ENCODE measurements at places on chromosomes 4 and X. TPM values are rescaled to one million over a fixed set of nuclear protein-coding genes. Genes with fewer than 3 reads are reported as not detected.

DNA sequence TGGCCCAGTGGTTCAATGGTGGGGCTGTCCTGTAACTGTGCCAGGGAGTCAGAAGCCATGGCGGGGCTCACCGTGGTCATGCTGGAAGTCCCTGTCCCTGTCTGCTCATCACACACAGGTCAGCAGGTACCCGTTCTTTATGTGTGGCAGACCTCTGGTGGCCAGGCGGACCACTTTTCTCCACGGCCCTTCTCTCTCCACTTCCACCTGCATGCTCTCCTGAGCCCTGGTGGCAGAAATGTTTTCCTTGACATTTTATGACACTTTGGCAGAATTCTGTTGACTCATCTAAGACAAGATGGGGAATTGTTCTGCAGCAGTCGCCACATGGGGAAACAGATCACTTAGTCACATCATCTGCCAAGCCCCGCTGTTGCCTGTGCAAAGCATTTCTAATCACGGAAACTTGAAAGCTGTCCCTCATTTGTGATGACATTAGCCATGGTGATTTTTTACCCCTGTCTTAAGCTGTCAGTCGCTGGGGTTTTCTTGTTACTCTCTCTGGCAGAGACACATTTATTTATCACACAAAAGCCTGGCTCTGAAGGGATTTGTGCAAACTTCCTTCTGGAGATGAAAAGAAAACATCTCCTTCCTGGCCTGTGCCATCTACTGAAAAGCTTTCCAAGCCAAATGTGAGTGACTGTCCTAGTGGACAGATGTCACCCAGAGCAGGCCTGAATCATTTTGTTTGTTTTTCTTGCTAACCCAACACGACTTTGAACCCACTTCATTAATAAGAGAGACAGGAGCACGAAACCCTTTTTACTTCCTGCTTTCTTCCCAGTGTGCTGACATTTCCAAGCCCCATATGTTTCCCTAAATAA, 38.8 kb upstream of the STIM2 start:
- H3K4me3 ChIP-seq: no peak overlapping the region
- no peak for DNase-seq
- H3K36me3 ChIP-seq: no peaks in the 10 kb centered on the region
- H3K4me1 ChIP-seq: peaks cover 11% of the 10 kb centered on the region
- H3K27ac ChIP-seq: no peak overlapping the region
- no peaks in the 10 kb centered on the region for H3K27me3 ChIP-seq

FUNDC1 gene
- 8.3 TPM for total RNA-seq

ARX gene
- not detected for total RNA-seq

- no peak overlapping the region for H3K27ac ChIP-seq
- H3K27me3 ChIP-seq: no peaks in the 10 kb centered on the region
- DNase-seq: no peak
- peaks cover 24% of the 10 kb centered on the region for H3K4me1 ChIP-seq
- peaks cover 32% of the 10 kb centered on the region for H3K36me3 ChIP-seq
- no peak overlapping the region for H3K4me3 ChIP-seq
Measured at GRCh38 chr4:8225706-8226443, 26.8 kb downstream of the SH3TC1 start.

PGRMC1 gene
- total RNA-seq: 74.9 TPM

DNA sequence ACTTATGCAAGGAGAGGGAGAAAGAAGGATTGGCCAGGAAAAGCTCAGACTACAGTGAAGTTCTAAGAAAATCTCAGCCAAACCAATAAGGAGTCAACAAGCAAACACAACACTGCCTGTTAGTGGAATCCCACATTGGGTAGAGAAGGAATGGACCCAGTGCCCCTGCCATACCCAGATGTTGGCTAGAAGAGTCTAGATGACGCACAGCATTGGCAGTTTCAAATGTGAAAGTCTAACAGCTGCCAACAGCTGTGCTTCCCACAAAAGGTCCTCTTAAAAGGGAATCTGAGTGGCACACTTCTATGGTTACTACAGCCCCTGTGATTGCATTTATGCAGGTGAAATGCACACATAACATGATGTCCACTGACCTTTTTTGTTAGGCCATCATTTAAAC, 37.2 kb upstream of the CPEB2 start:
- no peaks in the 10 kb centered on the region for H3K4me1 ChIP-seq
- no peaks in the 10 kb centered on the region for H3K36me3 ChIP-seq
- H3K27me3 ChIP-seq: no peaks in the 10 kb centered on the region
- H3K4me3 ChIP-seq: no peak overlapping the region

CXCL9 gene
- total RNA-seq: 1.4 TPM

JADE3 gene
- total RNA-seq: 10.1 TPM

DNA sequence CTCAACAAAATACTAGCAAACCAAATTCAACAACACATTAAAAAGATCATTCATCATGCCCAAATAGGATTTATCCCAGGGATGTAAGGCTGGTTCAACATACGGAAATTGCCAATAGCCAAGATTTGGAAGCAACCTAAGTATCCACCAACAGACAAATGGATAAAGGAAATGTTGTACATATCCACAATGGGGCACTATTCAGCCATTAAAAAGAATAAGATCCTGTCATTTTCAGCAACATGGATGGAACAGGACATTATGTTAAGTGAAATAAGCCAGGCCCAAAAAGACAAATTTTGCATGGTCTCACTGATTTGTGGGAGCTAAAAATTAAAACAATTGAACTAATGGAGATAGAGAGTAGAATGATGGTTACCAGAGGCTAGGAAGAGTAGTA, 82.0 kb upstream of the FAM241A start:
- H3K4me1 ChIP-seq: no peaks in the 10 kb centered on the region
- no peak overlapping the region for H3K27ac ChIP-seq
- H3K4me3 ChIP-seq: no peak overlapping the region
- DNase-seq: no peak
- H3K36me3 ChIP-seq: no peaks in the 10 kb centered on the region

MAOB gene
- total RNA-seq: 38.9 TPM

GRCh38 chrX:23784470-23785331, 1.7 kb downstream of the SAT1 start:
- peak overlapping the region; percentile 67 for H3K4me3 ChIP-seq
- DNase-seq: no peak
- no peaks in the 10 kb centered on the region for H3K27me3 ChIP-seq
- H3K27ac ChIP-seq: peak overlapping the region; percentile 93
- no peaks in the 10 kb centered on the region for H3K36me3 ChIP-seq
- peaks cover 6% of the 10 kb centered on the region for H3K4me1 ChIP-seq

- no peak for DNase-seq
- no peak overlapping the region for H3K4me3 ChIP-seq
- no peaks in the 10 kb centered on the region for H3K4me1 ChIP-seq
- H3K27ac ChIP-seq: no peak overlapping the region
- H3K27me3 ChIP-seq: no peaks in the 10 kb centered on the region
- no peaks in the 10 kb centered on the region for H3K36me3 ChIP-seq
Measured at GRCh38 chrX:106948641-106949040, 28.4 kb downstream of the CLDN2 start.

Data from upper lobe of right lung (tissue), 1 donor.